ENCODE measurements at places on chromosomes 5 and 9.

DNA sequence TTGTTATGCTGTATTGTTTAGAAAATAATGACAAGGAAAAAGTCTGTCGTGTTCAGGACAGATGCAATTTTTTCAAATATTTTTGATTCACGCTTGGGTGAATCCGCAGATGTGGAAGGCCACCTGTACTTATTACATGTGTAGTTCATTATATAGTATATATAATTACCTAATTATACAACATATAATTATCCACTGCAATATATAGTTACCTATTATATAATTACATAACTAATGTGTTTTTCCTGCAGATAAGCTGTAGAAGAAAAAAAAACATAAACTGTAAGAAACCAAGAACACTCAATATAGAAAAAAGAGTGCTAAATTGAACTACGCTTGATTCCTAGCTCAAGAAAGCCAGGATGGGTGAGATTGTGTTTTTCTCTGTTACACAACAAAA is 93.6 kb upstream of the RANBP3L start:
- DNase-seq = no peak

DNA sequence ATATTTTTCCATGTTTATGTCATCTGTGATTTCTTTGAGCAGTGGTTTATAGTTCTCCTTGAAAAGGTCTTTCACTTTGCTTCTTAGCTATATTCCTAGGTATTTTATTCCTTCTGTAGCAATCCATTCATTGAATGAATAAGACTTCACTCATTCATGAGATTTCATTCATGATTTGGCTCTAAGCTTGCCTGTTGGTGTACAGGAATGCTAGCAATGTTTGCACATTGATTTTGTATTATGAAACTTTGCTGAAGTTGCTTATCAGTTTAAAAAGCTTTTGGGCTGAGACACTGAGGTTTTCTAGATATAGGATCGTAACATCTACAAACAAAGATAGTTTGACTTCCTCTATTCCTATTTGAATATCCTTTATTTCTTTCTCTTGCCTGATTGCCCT is 15.9 kb downstream of the RLN2 start:
- DNase-seq = no peak

DNA sequence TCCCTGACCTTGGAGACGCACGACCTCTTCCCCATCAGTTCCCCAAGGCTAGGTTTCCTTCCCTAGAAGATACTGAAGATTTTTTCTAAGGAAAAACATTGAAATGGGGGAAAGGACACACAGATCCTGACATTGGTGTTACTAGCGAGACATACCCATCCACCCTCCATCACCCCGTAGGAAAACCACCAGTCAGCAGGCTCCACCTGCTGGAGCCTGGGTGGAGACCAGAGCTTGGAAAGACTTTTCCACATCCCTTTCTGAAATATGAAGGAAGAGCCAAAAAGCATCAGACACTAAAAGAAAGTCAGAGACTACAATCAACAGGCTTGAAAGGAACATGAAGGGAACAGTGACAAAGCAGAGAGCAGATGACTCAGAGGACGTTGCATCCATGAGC is 638.0 kb downstream of the IRX1 start:
- DNase-seq = no peak

DNA sequence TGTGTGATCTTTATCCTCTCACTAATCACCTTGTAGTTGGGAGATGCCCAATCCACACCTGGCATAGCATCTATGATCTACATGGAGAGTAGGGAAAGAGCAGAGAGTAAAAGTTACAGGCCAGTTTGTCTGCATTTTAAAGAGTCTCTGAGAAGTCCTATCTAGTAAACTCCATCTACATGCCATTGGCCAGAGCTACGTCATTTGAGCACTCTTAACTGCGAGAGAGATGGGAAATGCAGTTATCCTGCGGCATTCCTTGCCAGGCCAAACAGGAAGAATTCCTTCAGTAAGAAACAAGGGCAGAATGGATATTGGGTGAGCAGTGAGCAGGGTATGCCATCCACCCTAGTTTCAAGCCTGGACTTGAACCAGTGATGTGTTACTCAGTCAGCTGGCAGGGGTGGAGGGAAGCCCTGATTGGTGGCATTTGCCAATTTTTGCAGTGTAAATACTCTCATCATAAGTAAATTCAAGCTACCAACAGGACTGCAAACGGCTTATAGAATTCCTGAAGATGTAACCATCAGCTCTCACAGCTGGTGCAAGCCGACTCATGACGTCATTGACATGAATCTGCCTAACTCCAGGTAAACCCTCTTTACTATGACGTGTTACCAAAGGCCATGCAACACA is 156.8 kb upstream of the MSX2 start:
- no peak for DNase-seq

DNA sequence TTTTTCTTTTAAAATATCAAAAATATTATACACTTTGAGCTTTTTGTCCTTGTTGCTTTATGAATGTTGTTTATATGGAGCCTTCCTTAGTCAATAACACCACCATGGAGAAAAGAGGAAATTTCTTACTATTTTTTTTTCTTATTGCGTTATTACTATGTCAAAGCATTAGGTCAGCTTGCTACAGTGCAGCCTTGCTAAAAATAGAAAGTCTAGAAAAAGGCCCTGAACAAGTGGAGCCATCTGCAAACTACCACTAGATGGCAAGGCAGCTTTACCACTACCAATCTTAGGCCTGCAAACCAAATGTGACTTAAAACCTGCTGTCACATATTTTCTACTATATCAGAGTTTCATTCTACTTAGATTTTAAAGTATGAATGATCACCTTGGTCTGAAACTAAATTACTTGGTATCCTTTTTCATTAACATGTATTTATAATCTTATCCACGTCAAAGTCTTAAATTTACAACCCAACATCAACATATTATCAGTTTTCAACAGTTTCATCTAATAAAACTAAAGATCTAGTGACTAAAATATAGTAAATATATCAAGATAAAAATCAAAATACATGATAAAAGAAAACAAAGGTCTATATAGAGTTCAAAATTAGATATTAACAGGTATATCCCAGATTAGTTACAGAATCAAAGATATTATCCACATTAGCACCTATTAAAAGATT is 113.1 kb upstream of the ACOT12 start:
- peak; percentile 36 for DNase-seq

DNA sequence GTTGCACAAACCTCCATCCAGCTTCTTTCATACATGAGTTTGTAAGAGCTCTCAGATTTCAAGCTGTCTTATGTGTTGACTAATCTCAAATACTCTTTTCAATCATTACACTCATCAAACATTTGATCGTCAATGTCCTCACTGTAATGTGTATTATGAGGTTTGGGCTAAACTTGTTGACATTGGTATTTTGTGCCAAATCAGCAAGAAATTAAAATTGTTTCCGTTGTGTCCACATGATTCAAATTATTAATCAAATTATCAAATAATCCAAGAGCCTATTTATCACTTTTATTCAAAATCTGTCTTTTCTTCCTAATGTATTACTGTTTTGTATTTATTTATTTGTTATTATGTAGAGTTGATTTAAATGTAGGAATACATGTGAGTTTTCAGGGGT is 283.4 kb downstream of the GAS1 start:
- no peak for DNase-seq

- DNase-seq = no peak
Observed at GRCh38 chr9:20331095-20331685, 291.1 kb downstream of the MLLT3 start.

GRCh38 chr9:88593537-88594185 is 58.7 kb downstream of the NXNL2 start:
- DNase-seq = peak; percentile 31

GRCh38 chr5:51411921-51412325 is 28.7 kb downstream of the ISL1 start:
- no peak for DNase-seq

GRCh38 chr5:56330806-56331205 is 97.7 kb upstream of the ANKRD55 start:
- DNase-seq = no peak

Measured in central memory CD4-positive, alpha-beta T cell (primary cell).